Endothelial cell (in vitro differentiated cells): ENCODE measurements at places on chromosomes 13 and 19. TPM values are rescaled to one million over a fixed set of nuclear protein-coding genes. Genes with fewer than 3 reads are reported as not detected.

GRCh38 chr19:12450844-12451243, 10.0 kb upstream of the ZNF443 start:
- DNase-seq = no peak

DNA sequence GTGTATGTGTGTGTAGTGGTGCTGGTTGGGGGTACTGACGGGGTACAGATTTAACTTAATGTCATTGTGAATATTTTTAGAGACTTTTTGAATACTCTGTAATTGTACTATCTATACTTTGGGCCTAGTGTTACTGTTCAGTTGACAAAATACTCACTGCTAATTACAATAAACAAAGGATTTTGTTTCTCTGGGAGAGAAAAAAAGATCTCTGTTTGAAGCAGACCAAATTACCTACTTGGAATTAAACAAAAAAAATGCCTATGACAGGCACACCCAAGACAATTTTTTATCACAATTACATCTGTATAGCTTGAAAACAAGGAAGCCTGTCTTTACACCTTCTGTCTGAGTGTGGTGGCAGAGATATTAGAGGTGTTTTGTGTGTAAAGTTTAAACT, 45.1 kb downstream of the OLFM4 start:
- no peak for DNase-seq

DNA sequence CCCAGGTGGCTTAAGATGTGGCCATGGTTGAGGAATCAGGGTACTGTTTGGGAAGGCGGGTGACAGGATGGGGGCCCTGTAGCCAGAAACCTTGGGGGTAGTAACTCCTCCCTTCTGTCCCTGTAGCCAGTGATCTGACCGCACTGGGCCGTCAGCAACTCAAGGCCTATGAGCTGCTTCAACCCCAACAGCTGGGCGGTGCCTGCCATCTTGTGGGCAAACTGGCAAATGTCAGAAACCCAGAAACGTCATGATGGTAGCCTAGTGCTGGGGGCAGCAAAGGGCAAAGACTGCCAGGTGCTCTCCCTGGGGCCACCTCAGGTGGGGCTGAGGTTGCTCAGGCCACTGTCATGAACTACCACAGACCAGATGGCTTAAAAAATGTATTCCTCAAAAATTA, 3.5 kb downstream of the COPE start:
- DNase-seq = peak; percentile 41

GRCh38 chr13:23902975-23903905, 5.9 kb upstream of the C1QTNF9B start:
- peak; percentile 38 for DNase-seq

- DNase-seq = no peak
These were observed 10.5 kb downstream of the CYP2A13 start for GRCh38 chr19:41098762-41099161.

DNA sequence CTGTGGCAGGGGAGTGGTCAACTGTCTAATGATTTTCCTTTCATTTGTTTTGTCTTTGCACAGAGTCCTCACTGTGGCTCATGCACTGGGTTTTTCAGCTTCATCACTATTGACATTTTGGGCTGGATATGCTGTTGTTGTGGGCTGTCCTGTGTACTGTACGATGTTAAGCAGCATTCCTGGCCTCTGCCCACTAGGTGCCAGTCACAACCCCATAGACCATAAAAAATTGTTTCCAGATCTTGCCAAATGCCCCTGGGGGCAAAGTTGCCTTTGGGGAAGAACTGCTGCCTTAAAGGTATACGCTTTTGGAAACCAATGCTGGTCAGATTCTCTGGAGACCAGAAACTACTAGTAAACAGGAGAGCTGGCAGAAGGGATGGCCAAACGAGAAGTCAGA, 310.4 kb downstream of the SPRY2 start:
- peak; percentile 6 for DNase-seq

GRCh38 chr13:103895835-103896531, 829.8 kb upstream of the SLC10A2 start:
- no peak for DNase-seq

GRCh38 chr13:31385540-31385939, 185.8 kb downstream of the B3GLCT start:
- no peak for DNase-seq

GRCh38 chr19:18322759-18323460, at the start of gene LSM4:
TSS of gene LSM4 (minus strand) at chr19:18323076. CDS start at chr19:18323020, 56 bp downstream.
- DNase-seq = peak; percentile 99

- DNase-seq = no peak
These were observed 596.6 kb downstream of the KCTD12 start for GRCh38 chr13:76289558-76289957.

DNA sequence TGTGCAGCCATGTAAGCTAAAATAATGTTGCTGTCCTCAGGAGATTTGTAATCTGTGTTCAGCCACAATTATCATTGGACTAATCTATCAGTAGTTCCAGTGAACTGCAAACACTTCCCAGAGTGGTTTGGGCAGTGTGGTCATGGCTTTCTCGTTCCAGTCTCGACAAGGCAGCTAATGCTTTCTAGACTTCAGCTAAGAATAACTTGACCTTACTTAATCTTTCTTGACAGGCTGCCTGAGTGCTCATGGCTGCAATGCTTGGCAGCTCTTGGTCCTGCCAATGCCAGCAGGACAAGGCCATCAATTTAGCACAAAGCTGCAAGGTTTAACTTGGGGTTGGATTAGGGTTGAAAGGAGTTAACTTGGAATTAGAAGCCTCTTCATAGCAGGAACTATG, 32.8 kb downstream of the ATP12A start:
- DNase-seq = no peak

GRCh38 chr13:84400706-84401105, 518.4 kb upstream of the SLITRK1 start:
- DNase-seq = no peak

DNA sequence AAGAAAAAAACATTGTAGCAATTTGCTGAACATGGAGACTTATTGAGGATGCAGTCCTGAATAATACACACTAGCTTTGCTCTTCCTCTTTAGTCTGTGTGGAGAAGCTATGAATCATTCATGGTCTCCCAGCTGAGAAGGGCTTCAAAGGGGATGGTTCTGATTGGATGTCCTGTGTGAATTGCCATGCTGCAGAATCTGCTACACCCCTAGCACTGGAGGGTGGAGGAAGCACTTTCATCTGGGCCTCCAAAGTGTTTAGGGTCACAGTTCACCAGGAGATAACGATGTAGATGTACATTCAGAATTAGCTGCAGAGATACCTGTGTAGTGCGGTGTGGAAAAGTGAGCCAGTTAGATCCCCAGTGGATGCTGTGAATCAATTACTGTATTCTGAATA, 321.1 kb upstream of the EDNRB start:
- no peak for DNase-seq

The GFY gene
- not detected for total RNA-seq

The KLF5 gene
- 2.4 TPM for total RNA-seq

The ZNF208 gene
- total RNA-seq = 1.7 TPM

The ERICH6B gene
- total RNA-seq = not detected

The FFAR3 gene
- not detected for total RNA-seq

The CD22 gene
- total RNA-seq = not detected

The MCEMP1 gene
- total RNA-seq = not detected
